ENCODE measurements at places on chromosomes 12 and 14.
A peak's percentile ranks its signal among the peaks of the same experiment; 100 is the strongest.

GRCh38 chr12:104201238-104202001, 14.2 kb upstream of the TXNRD1 start:
- H3K27me3 ChIP-seq, result no peaks in the 10 kb centered on the region
- DNase-seq, result no peak
- H3K4me1 ChIP-seq, result no peaks in the 10 kb centered on the region
- H3K36me3 ChIP-seq, result no peaks in the 10 kb centered on the region

- H3K36me3 ChIP-seq, result no peaks in the 10 kb centered on the region
- no peak overlapping the region for H3K4me3 ChIP-seq
- no peaks in the 10 kb centered on the region for H3K27me3 ChIP-seq
- H3K4me1 ChIP-seq, result no peaks in the 10 kb centered on the region
These were observed 14.5 kb upstream of the CLEC4A start for GRCh38 chr12:8108808-8109398.

DNA sequence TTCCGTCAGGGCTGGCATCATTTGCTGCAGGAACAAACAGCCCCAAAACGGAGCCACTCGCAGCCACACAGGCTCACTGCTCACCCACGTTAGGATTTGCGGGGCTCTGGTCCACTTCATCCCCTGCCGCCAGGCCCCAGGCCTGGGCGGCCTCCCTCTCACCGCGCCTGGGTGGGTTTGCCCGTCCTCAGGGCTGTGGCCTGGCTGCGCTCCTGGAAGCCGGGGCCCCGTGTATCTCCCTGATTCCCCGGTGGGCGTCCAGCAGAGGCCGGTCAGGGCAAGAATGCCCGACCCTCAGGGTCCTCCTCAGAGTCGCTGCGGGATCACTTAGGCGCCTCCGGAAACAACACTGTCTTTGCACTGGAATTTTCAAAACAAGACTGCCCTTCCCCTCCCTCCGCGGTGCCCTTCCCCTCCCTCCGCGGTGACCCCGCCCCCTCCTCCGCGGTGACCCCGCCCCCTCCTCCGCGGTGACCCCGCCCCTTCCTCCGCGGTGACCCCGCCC, 15.7 kb upstream of the FBRSL1 start:
- DNase-seq, result peak; percentile 77
- no peak overlapping the region for H3K4me3 ChIP-seq
- peaks cover 3% of the 10 kb centered on the region for H3K4me1 ChIP-seq
- H3K27me3 ChIP-seq, result no peaks in the 10 kb centered on the region
- H3K27ac ChIP-seq, result peak overlapping the region; percentile 34

DNA sequence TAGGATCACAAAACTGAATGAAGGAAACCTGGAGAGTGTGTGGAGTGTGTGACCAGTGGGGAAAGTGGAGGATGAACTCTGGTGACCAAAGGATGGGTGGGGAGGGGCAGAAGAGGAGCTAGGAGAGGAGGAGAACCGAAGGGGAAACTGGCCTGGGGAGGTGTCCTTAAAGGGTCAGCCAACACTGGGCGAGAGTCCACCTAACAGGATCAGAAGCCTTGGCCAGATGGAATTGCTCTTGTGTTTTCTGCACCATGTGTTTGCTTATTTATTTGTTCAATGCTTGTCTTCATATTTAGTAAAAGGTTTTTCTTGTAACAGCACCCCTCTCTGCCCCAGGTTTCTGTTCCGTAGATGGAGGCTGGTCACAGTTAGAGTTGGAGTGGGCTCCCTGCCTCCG, 34.5 kb upstream of the ATP23 start:
- H3K4me1 ChIP-seq, result no peaks in the 10 kb centered on the region
- no peak for DNase-seq
- H3K4me3 ChIP-seq, result no peak overlapping the region
- H3K27ac ChIP-seq, result no peak overlapping the region
- H3K27me3 ChIP-seq, result no peaks in the 10 kb centered on the region

- no peaks in the 10 kb centered on the region for H3K27me3 ChIP-seq
- H3K27ac ChIP-seq, result no peak overlapping the region
- H3K4me3 ChIP-seq, result no peak overlapping the region
- no peaks in the 10 kb centered on the region for H3K36me3 ChIP-seq
These were observed 5.9 kb downstream of the PRPF39 start for GRCh38 chr14:45089813-45090212.

GRCh38 chr14:92513204-92513965, at the start of gene RIN3:
Gene RIN3 (plus strand): TSS chr14:92513781. CDS start chr14:92513933, 152 bp downstream.
- peaks cover 63% of the 10 kb centered on the region for H3K4me1 ChIP-seq
- peak within 1 kb of the TSS; percentile 80 for H3K4me3 ChIP-seq
- peak; percentile 94 for DNase-seq
- H3K36me3 ChIP-seq, result no peaks in the 10 kb centered on the region

GRCh38 chr12:39239490-39240486, 203.1 kb downstream of the KIF21A start:
- DNase-seq, result no peak
- peaks cover 6% of the 10 kb centered on the region for H3K4me1 ChIP-seq

GRCh38 chr12:56758728-56759262, 4.3 kb upstream of the HSD17B6 start:
- no peak overlapping the region for H3K4me3 ChIP-seq
- no peaks in the 10 kb centered on the region for H3K4me1 ChIP-seq
- DNase-seq, result no peak
- H3K27me3 ChIP-seq, result no peaks in the 10 kb centered on the region

DNA sequence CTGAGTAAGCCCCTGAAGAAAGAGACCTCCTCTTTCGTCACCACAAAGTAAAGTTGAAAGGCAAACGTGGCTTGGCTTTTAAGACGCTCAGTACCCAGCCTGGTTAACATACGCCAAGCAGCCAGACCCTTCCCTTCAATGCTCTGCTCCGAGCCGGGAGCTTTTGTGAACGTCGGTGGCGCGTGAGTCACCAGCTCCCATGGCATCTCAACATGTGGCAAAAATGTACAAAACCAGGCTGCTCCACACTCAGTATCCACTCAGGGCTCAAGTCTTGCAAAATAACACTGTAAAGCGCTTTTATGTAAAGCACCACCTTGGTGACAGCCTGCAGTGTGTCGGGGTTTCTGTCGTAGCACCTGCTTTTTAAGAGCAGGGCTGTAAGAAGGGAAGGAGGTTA, 89.0 kb downstream of the SETD3 start:
- DNase-seq, result no peak
- no peak overlapping the region for H3K27ac ChIP-seq
- H3K4me3 ChIP-seq, result no peak overlapping the region
- H3K4me1 ChIP-seq, result peaks cover 9% of the 10 kb centered on the region
- H3K27me3 ChIP-seq, result no peaks in the 10 kb centered on the region

- H3K27ac ChIP-seq, result no peak overlapping the region
- no peak for DNase-seq
- no peaks in the 10 kb centered on the region for H3K36me3 ChIP-seq
- H3K4me1 ChIP-seq, result no peaks in the 10 kb centered on the region
- no peaks in the 10 kb centered on the region for H3K27me3 ChIP-seq
- no peak overlapping the region for H3K4me3 ChIP-seq
These were observed 70.1 kb downstream of the LGR5 start for GRCh38 chr12:71509705-71510104.

DNA sequence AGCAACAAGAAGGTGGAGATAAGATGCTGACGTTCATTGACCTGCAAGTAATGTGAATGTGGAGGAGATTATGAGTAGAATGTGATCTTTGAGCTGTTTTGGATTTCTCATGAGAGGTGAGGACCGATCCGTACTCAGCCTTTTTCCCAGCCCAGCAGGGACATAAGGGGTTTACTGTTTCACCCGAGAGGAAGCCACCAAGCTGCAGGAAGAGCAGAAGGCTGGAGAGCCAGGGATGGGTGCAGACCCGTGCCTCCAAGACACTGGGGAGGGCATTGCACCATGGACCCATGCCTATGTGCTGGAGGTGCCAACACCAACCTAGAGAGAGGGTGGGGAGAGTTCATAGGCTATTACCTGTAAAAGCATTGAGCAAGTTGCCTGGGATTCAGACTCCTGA, 206.0 kb upstream of the DIO3 start:
- no peak overlapping the region for H3K27ac ChIP-seq
- no peaks in the 10 kb centered on the region for H3K36me3 ChIP-seq

DNA sequence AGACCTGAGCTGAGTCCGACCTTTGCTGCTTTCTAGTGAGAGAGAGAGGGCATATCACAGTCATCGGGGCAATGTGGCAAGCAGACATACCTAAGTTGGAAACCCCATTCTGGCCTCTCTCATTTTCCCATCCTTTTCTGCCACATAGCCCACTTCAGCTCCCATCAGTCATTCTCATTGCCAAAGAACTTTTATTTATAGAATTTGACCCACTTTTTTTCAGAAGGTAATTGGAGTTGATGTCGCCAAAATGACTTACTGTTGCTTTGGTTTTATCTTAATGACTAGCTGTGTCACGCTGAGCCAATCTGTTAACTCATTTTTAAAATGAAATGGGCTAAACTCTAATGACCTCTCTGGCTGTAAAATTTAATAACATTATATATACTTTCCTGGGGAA, 63.9 kb upstream of the RMST start:
- no peak for DNase-seq
- H3K27ac ChIP-seq, result no peak overlapping the region

GRCh38 chr12:58920961-58921861, 907 bp upstream of the LRIG3 start:
- peaks cover 6% of the 10 kb centered on the region for H3K4me1 ChIP-seq
- no peaks in the 10 kb centered on the region for H3K36me3 ChIP-seq
- H3K27me3 ChIP-seq, result no peaks in the 10 kb centered on the region
- peak overlapping the region; percentile 93 for H3K27ac ChIP-seq
- DNase-seq, result no peak

DNA sequence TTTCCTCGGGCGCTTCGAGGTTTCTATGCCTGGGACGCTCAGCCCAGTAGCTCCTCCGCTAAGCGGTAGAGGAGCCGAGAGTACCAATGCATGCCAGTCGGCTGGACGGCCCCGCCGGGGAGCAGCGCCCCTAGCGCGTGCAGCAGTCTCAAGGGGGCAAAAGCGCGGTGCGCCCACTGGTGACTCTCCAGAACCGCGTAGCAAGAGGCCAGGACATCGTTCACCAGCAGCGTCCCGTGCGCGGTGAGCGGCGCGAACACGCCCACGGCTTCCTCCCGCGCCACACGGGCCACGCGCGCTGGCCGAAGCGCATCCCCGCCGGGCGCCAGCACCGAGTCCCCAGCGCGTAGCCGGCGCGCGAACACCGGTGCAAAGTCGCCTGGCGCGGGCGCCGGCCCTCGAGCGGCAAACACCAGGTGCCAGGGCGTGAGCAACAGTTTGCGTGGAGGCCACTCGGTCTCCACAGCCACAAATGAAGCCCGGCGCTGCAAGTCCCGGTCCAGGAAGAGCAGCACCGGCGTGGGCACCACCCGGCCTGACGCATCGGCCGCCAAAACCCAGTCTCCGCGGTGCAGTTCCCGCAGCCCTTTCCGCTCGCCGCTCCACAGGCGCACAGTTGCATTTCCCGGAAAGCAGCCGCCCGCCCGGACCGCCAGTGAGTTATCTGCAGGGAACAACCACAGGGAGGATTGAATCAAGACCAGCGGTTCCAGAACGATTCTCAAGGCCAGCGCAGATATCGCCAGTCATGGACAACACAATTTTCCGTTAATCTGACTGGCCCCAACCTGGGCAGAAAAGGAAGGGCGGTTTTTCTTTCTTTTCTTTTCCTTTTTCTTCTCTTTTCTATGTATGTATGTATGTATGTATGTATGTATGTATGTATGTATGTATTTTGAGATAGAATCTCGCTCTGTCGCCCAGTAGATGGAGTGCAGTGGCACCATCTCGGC, 4.5 kb downstream of the DHH start:
- H3K4me1 ChIP-seq, result peaks cover 70% of the 10 kb centered on the region
- H3K4me3 ChIP-seq, result peak overlapping the region; percentile 45
- DNase-seq, result no peak
- H3K27me3 ChIP-seq, result peaks cover 38% of the 10 kb centered on the region

DNA sequence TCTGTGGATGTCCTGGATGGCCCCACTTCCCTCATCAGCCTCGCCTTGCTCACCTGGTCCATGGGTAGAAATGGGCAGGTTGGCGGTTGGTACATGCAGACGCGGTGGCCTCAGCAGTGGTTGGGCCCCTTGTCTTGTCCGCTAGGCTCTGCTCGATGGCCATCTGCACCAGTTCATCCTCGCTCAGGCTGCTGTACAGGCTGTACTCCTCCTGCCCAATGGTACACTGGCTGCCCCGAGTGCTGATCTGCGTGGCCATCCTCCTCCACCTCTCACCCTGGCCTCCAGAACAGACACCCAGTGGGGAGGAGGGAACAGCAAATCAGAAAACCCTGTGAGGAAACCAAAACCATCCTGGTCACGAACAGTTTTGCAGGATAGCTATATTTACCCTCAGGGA, 12.1 kb downstream of the ASB2 start:
- H3K27ac ChIP-seq, result no peak overlapping the region
- H3K27me3 ChIP-seq, result no peaks in the 10 kb centered on the region
- H3K4me1 ChIP-seq, result peaks cover 4% of the 10 kb centered on the region
- H3K4me3 ChIP-seq, result no peak overlapping the region

DNA sequence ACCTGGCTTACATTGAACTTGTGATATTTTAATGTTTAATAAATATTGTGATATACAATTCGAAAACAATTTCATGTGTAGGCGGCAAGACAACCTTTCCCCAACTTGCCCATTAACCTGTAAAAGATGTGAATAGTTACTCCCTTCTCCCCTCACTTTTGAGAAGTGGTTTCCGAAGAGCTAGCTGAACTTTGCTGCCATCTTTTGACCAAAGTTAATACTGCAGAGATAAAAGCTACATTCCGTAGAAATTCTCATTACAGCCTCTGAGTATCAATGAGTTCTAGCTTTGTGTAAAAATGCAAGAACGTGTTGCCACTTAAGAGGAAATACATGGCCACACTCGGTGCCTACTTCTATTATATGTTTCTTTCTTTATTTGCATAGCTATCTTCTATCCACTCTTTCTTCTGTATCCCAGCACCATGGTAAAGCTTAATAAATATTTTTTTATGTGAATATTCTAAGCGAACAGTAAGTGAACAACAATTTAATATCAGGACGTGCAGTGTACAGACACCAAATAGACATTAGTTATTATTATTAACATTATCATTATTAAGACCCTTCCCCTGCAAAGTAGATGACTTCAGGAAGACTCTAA, 105.1 kb upstream of the TMEM260 start:
- no peak overlapping the region for H3K4me3 ChIP-seq
- H3K36me3 ChIP-seq, result no peaks in the 10 kb centered on the region
- DNase-seq, result no peak
- H3K4me1 ChIP-seq, result no peaks in the 10 kb centered on the region
- H3K27ac ChIP-seq, result no peak overlapping the region

- H3K27ac ChIP-seq, result no peak overlapping the region
- no peaks in the 10 kb centered on the region for H3K27me3 ChIP-seq
- peaks cover 4% of the 10 kb centered on the region for H3K4me1 ChIP-seq
- H3K36me3 ChIP-seq, result no peaks in the 10 kb centered on the region
These were observed 35.1 kb upstream of the C14orf180 start for GRCh38 chr14:104544362-104544961.

DNA sequence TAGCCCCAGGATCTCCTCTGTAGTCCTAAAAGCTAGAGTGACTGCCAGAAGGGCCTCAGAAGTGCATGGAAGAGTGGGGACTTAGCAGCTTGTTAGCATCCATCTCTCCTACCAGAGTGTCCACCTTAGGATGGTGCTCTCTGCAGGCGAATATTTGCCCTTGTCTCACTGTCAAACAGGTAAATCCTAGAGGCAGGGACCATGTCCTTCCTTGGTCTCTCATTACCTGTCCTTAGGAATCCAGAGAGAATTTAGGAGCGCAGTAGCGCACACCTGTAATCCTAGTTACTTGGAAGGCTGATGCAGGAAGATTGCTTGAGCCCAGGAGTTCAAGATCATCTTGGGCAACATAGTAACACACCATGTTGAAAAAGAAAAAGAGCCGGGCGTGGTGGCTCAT, 21.4 kb downstream of the AGAP2 start:
- H3K36me3 ChIP-seq, result peaks cover 33% of the 10 kb centered on the region
- no peaks in the 10 kb centered on the region for H3K27me3 ChIP-seq
- H3K4me1 ChIP-seq, result no peaks in the 10 kb centered on the region
- no peak overlapping the region for H3K4me3 ChIP-seq
- no peak overlapping the region for H3K27ac ChIP-seq

- peaks cover 19% of the 10 kb centered on the region for H3K27me3 ChIP-seq
- peak overlapping the region; percentile 21 for H3K4me3 ChIP-seq
- no peak overlapping the region for H3K27ac ChIP-seq
- DNase-seq, result no peak
- no peaks in the 10 kb centered on the region for H3K36me3 ChIP-seq
These were observed 5.7 kb upstream of the SLC38A4 start for GRCh38 chr12:46831335-46832129.

Measured in upper lobe of left lung (tissue), 6 donors.